Dermis blood vessel endothelial cell (primary cell): ENCODE measurements at places on chromosomes 2 and 18. TPM values are rescaled to one million over a fixed set of nuclear protein-coding genes. Genes with fewer than 3 reads are reported as not detected.

FAM117B gene
- 2.7 and 3.9 TPM in 2 replicates for total RNA-seq

LOXL3 gene
- 0.85 and 1.7 TPM in 2 replicates for total RNA-seq

ZNF521 gene
- total RNA-seq, result 173 and 188 TPM in 2 replicates

MAP3K19 gene
- not detected in 2 replicates for total RNA-seq

SCN3A gene
- total RNA-seq, result 6.1 and 12.0 TPM in 2 replicates

EHD3 gene
- total RNA-seq, result 6.0 and 7.8 TPM in 2 replicates

NEB gene
- total RNA-seq, result 1.0 and 1.2 TPM in 2 replicates

FNDC4 gene
- 14.5 and 17.9 TPM in 2 replicates for total RNA-seq

CREG2 gene
- 1.0 and 1.4 TPM in 2 replicates for total RNA-seq

DARS1 gene
- total RNA-seq, result 53.6 and 79.0 TPM in 2 replicates

SATB2 gene
- 0.33 and 0.85 TPM in 2 replicates for total RNA-seq

PROC gene
- total RNA-seq, result 0.17 TPM in 1 of 2 replicates, not detected in the other
